ENCODE measurements at places on chromosomes 16 and 17.

DNA sequence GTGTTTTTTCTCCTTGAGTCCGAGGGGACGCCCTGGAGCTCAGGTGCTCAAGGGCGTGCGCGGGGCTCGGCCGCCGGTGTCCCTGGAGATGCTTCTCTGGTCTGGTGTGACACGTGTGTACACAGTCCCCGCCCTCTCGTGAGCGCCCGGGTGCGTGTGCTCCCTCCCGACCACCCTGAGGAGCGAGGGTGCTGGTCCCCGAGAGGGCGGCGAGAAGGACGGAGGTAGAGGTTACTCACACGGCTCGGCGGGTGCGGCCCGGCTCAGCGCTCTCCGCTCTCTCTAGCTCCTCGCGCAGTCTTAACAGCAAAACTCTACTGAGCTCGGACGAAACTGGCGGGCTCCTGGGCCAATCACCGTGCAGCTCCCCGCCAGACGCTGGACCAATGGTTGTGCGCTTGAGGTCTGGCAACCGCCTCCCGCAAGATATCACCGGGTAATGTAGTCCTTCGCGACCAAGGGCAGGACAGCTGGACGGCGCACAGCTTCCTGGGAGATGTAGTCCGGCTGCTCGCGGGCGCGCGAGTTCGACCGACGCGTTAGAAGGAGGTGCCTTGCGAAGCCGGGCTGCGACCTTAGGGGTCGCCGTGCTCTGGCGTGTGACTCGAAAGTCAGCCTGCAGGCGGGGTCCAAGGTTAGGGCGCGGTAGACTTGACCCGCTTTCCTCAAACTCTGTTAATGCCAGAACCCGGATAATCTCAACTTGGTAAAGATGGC, at the start of gene SLC25A19:
Gene SLC25A19, minus strand, starts transcription at position 319 of the 717 bp plus-strand sequence. CDS start 2,669 bp downstream, outside the sequence.
- DNase-seq, result peak; percentile 99

DNA sequence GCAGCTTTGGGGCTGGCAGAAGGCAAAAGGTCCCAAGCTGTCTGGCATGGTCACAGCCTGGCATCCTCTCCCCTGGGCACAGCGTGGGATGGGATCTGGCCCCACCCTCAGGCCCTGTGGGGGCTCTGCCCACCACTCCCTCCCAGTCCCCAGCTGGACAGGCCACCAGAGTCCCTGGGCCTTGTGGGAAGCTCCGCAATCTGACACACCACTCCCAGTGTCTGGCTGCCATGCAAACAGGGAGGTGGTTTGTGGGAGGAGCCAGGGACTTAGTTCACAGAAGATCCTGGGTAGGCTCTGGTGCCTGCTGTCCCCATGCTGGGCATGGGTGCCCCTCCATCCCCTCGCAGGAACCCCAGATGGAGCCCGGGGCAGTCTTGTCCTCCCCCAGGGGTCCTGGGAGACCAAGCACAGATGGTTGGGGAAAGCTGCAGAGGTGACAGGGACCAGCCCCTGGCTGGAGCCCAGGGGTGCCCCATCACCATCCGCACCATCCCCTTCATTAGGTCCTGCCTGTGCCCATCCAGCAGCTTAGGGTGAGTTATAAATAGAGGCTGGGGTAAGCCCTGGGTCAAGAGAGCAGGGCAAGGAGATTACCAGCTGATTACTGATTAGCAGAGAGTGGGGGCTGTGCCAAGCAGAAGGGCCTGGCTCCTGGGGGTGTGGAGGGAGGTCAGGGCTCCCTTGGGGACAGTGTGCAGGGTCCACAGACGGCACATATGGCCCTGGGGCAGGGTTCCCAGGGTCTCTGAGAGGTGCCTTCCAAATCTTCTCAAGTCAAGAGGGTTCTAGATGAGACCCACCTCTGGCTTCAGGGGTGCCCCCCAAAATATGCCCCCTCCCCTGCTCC, 6.2 kb downstream of the FSCN2 start:
- no peak for DNase-seq

- DNase-seq, result no peak
Measured at GRCh38 chr16:88421301-88421700, 31.8 kb upstream of the ZFPM1 start.

GRCh38 chr16:8293413-8293812, 296.9 kb downstream of the TMEM114 start:
- DNase-seq, result no peak

GRCh38 chr16:27113341-27113841, 46.7 kb downstream of the C16orf82 start:
- DNase-seq, result no peak

- no peak for DNase-seq
Measured at GRCh38 chr16:85524630-85525419, 88.3 kb upstream of the GSE1 start.

GRCh38 chr17:27882162-27882840, 10.9 kb downstream of the LYRM9 start:
- DNase-seq, result no peak

DNA sequence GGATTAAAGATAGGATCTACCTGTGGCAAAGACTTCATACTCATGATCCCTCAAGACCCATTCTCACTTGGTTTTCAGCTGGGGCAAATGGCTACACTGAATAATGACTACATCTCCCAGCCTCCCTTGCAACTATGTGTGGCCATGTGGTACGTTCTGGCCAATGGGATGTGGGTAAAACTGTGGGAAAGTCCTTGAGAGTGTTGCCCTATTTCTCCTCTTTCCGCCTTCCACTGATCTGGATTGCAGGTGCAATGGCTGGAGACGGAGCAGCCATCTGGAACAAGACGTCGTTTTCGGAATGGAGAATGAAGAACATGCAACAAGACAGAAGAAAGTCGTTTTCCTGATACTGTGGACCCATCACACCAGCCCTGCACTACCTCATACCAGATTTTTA, 48.5 kb downstream of the HAPSTR1 start:
- no peak for DNase-seq

DNA sequence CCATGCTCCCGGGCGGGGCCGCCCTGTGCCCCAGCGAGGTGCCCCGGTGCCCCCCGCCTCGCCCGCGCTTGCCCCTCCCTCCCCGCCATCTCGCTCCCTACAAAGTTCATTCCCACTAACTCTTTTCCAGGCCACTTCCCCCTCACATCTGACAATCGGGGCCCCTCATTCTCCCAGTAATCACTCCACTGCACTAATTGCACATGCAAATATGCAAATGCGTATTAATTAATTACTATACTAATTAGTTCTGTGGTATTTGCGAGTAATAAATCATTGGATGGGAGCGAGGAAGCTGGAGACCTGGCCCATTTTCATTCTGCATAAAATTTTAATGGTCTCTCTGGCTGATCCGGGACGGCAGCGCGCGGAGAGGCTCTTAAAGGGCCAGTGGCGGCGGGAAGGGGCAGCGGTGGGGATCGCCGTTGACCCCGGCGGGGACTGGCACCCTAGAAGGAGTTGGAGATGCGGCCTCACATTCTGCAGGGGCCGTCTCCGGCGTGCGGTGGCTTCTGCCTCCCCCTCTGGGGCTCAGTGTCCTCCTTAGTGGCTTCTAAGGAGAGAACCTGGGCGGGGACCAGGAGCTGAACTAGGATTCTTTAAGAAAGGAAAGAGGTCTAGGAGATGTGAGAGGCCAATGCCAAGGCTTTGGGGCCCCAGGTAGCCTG, 8.4 kb upstream of the PPP1R1B start:
- no peak for DNase-seq

- DNase-seq, result peak; percentile 83
Measured at GRCh38 chr17:57607553-57608120, 137.5 kb downstream of the CCDC182 start.

DNA sequence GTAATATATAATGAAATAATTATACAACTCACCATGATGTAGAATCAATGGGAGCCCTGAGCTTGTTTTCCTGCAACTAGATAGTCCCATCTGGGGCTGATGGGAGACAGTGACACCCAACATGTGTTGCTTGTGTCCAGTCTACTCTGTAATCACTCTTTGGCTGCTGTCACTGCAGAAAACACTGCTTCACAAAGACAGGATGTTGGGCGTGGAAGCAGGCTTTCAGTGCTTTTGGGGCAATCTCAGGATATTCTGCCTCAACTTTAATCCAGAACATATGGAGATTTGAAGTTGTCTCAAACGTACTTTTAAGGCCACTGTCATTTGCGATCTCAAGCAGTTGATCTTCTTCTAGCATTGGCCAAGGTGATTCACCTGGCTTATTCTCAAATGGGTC, 94.9 kb downstream of the CYTH1 start:
- no peak for DNase-seq

DNA sequence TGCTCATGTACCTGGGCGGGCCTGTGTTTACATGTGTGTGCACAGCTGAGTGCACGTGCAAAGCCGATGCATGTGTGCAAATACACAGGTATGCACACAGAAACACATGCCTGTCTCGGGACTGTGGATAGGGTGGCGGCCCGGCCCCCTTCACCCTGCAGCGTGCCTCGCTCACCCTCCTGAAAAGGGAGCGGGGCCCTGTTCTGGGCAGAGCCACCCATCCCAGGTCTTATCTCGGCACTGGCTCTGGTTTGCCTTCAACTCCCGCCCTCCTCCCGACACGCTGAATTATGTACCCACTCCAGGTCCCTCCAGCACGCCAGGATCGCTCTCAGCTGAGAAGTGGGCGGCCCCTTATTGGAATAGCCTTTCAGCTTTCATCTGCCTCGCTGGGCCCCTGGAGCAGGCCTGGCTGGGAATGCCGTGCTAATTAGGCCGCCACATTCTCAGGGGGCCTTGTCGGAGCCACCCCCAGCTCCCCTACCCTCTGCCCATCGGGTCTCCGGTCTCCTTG, 77.8 kb downstream of the RTN4RL1 start:
- no peak for DNase-seq

DNA sequence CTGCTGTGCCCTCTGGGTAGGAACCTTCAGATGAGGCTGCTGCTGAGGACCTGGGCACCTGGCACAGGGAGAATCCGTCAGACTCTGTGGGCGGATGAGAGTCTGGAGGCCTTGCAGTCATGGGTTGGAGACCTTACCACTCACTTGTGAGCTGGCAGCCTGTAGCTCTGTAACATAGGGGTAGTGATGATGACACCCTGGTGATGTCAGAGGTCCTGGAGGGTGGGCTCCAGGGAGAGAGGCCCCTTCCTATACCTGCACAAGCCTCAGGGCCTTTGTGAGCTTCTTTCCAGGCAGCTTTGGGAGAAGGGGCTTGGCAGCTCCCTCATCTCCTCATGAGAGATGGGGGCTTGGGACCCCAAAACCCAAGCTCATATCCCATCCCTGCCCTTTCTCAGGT, 1.6 kb downstream of the MIEF2 start:
- DNase-seq, result no peak

DNA sequence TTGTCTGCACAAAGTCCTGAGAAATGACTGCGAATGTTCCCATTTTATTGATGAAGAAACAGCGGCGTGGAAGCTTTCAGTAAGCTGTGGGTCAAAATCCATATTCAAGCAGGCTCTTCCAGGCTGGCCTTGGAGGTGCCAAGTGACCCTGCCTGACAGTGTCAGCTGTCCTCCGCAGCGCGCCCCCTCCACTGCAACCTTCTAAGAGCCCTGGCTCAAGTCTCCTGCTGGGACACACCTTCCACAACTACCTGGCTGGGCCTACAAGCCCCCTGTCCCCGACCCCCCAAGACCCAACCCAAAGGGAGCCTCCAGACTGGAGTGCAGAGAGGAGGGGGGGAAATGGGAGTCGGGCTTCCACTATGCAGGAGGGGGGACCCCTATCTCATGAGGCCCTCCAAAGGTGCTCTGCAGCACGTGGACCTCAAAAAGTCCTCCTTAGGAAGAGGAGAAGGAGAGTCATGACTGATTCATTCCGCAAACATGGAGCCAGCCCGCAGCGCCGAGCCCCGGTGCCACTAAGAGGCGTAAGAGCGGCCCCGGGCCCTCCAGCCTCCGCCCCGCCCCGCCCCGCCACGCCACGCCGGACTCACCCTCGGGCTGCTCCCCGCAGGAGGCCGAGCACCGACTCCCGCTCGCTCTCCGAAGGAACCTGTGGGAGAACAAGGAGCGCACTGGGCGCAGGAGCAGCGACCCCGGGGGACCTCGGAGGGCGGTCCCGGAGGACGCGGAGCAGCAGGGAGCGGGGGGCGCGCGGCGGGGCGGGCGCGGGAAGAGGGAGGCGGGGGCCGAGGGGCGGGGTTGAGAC, 574 bp downstream of the MPP3 start:
- peak; percentile 25 for DNase-seq

GRCh38 chr17:76461765-76462555, 5.4 kb upstream of the AANAT start:
- DNase-seq, result no peak

GRCh38 chr17:40857535-40857934, 9.5 kb downstream of the KRT12 start:
- no peak for DNase-seq

DNA sequence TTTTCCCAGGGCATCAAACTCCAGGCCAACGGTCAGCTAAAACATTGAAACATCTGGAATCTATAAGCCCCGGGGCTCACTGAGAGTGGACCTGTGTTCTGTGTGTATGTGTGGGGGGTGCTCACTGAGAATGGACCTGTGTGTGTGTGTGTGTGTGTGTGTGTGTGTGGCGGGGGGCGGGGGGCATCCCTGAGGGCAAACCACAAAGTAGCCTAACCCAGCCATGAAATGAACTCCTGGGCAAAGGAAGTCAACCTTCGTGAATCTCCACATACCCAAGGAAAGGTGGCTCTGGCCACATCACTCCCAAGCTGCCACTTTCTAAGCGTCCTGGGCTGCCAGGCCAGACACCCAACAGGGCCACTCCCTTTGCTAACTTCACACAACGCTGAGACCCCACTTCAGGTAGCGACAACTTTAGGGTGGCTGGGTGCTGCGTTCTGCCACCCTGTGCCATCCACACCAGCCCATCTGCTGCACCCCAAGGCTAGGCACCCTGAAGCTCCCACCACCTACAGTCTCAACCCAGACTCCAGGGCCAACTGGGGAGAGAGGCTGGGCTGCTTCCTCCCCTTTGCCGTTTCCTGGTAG, 1.6 kb downstream of the MAFG start:
- no peak for DNase-seq

GRCh38 chr16:48013491-48013901, 142.3 kb downstream of the ABCC12 start:
- DNase-seq, result no peak

DNA sequence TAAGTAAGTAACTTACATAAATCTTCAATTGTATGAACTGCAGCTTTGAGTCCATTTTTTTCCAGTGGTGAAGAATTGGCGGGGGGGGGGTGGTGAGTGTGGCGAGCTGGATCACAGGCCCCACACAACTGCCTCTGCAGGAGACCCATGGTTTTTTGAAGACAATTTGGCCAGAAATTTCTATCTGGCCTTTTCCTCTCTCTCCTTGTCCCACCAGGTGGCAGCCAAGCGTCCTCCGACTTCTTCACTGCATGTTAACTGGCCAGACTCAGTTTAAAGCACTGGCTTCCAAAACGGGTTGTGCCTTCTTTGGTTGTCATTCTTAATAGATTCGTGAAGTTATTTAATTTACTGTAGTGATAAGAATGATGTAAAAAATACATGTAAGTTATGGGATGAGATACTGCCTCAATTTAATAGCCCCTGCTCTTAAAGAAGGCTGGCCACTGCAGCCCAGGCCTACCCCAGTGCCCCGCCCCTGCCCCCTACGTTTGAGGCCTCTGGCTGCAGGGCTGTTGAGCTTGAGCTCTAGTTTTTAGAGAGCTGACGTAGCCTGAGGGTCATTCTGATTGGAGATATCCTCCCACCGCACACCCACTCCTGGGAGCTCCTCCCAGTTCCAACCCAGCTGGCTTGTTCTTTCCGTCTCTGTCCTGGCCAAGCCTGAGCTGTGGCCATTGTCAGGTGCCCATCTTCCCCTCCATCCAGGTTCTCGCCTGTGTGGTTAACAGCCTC, 36.4 kb downstream of the AKAP1 start:
- peak; percentile 33 for DNase-seq
